Peyer's patch (tissue), 4 donors: ENCODE measurements at places on chromosomes 13 and 19.
A peak's percentile ranks its signal among the peaks of the same experiment; 100 is the strongest.

DNA sequence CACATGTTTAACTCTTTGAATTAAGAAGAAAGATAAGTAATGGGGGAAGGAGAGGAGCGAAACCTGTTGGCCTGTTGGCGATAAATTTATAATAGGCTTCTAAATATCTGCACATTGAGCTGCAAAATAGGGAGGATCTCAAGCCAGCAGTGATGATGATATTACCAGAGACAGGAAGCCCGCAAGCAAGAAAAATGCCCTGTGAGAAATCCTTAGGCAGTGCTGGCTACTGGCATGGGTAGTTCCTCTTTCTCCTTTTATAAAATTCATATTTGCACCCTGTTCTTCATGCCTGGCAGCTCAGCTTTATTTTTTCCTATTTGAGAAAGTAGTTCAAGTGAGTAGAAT, 858 bp upstream of the USP12 start:
- H3K27me3 ChIP-seq, result no peaks in the 10 kb centered on the region
- peak overlapping the region; percentile 91 for H3K27ac ChIP-seq
- H3K4me3 ChIP-seq, result peak overlapping the region; percentile 93
- no peaks in the 10 kb centered on the region for H3K4me1 ChIP-seq
- peak; percentile 40 for DNase-seq

DNA sequence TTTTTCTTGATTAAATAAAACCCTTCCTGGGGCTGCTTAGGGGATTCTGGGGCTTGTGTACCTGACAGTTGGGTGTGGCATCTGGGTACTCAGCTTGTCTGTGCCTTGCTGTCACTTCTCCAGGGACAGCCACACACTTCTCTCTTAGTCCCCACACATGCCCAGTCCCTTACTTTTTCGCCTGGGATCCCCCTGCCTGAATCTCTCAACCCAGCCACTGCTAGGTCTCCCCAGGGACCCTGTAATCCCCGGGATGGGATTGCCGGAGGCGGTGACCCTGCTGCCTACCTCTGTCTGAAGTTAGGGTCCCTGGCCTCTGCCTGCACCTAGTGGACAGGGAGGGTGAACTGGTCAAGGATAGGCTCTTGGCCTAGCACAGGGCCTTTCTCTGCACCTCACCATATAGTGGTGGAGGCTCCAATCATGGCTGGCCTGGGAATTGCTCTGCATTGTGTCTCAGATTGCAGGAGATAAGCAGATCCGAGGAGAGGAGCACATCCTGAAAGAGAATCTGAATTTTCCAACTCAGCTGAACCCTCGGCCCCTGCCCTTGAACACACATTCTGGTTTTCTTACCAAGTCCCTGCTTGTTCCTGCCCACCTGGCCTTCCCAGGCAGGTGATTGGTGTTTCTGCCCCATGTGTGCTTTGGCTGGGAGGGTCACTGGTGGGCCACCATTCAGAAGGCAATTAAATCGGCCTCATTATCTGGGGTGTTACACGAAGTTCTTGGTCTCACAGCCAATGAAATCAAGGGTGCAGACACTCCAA, 8.7 kb upstream of the ZNF492 start:
- no peak overlapping the region for H3K4me3 ChIP-seq
- no peak overlapping the region for H3K27ac ChIP-seq
- H3K27me3 ChIP-seq, result no peaks in the 10 kb centered on the region
- no peaks in the 10 kb centered on the region for H3K4me1 ChIP-seq

GRCh38 chr13:25525884-25526283, 154.1 kb downstream of the ATP8A2 start:
- no peak overlapping the region for H3K4me3 ChIP-seq
- H3K4me1 ChIP-seq, result no peaks in the 10 kb centered on the region
- H3K36me3 ChIP-seq, result no peaks in the 10 kb centered on the region
- no peak overlapping the region for H3K27ac ChIP-seq

DNA sequence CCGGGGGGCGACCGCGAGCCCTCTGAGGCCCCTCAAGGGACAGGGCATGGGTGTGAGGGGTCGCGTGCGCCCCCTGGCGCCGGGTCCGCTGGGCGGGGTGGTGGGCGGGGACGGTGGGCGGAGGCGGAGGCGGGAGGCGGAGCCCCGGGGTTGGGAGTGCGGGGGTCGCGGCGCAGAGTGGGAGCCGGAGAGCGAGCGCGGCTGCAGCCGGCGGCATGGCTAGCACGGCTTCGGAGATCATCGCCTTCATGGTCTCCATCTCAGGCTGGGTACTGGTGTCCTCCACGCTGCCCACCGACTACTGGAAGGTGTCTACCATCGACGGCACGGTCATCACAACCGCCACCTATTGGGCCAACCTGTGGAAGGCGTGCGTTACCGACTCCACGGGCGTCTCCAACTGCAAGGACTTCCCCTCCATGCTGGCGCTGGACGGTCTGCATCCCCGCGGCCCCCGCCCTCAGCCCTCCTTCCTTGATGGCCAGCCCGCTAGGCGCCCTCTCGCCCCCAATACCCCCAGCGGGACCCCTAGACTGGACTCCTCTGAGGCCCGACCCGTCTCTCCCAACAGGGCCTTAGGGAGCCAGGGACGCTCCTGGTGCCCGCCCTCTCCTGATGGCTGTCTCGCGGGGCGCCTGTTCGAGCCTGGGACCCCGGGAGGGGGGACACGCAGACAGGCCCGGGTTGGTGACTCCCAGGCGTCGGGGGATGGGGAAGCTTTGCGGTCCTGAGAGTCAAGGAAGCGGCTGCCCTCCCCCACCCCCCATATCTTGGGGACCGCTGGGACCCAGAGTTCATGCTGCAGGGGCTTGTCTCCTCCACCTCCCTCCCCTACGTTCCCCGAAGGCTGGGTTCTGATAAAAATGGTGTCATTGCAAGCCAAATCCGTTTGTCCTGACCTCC, at the start of gene CLDN10:
TSS of gene CLDN10 (plus strand) at position 182 of the 903 bp plus-strand sequence. CDS start at position 216, 34 bp downstream.
- no peak for DNase-seq
- no peaks in the 10 kb centered on the region for H3K36me3 ChIP-seq
- H3K27me3 ChIP-seq, result peaks cover 24% of the 10 kb centered on the region
- H3K4me3 ChIP-seq, result no peak within 1 kb of the TSS
- no peaks in the 10 kb centered on the region for H3K4me1 ChIP-seq

GRCh38 chr13:113647351-113648215, 10.4 kb downstream of the ATP4B start:
- no peaks in the 10 kb centered on the region for H3K4me1 ChIP-seq
- DNase-seq, result peak; percentile 91
- H3K27ac ChIP-seq, result peak overlapping the region; percentile 77
- no peaks in the 10 kb centered on the region for H3K27me3 ChIP-seq
- no peaks in the 10 kb centered on the region for H3K36me3 ChIP-seq

GRCh38 chr19:55071129-55071502, 4.6 kb upstream of the EPS8L1 start:
- H3K27me3 ChIP-seq, result no peaks in the 10 kb centered on the region
- no peak overlapping the region for H3K27ac ChIP-seq
- peaks cover 6% of the 10 kb centered on the region for H3K4me1 ChIP-seq
- H3K4me3 ChIP-seq, result no peak overlapping the region
- peak; percentile 85 for DNase-seq
- no peaks in the 10 kb centered on the region for H3K36me3 ChIP-seq

DNA sequence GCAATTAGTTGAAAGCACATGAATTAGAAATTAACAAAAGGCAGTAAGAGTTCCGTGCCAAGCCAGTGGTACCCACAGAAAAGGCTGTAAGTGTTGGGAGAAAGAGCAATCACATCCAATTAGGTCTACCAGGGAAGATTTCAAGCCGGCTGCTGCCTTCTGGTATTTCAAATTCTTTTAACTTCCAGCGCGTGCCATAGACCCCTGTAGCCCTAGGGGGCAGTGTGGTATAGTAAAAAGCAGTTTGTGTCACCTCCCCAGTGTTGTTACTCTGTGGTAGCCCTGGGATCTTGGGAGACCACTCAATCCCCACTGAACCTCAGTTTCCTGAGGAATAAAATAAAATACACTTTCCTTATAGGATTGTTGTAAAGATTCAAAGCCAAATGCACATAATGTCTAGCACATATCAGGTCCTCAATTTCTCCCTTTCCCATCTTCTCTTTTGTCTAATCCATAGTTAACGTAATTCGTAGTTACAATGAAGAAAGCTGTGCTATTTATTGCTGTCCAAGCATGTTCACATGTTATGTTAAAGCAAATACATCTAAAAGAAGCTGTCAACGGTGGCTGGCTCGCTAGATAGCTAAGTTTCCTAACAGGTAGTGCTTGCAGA, 230.2 kb downstream of the TDRD3 start:
- no peaks in the 10 kb centered on the region for H3K27me3 ChIP-seq
- H3K27ac ChIP-seq, result no peak overlapping the region
- no peak for DNase-seq

GRCh38 chr13:25046274-25046984, 49.5 kb upstream of the PABPC3 start:
- no peak overlapping the region for H3K4me3 ChIP-seq
- no peak for DNase-seq
- H3K27me3 ChIP-seq, result peaks cover 8% of the 10 kb centered on the region
- no peaks in the 10 kb centered on the region for H3K36me3 ChIP-seq

GRCh38 chr13:30074431-30074830, 224.0 kb upstream of the UBL3 start:
- no peaks in the 10 kb centered on the region for H3K27me3 ChIP-seq
- no peak overlapping the region for H3K27ac ChIP-seq
- DNase-seq, result no peak
